ENCODE measurements at places on chromosomes 5 and 9.

DNA sequence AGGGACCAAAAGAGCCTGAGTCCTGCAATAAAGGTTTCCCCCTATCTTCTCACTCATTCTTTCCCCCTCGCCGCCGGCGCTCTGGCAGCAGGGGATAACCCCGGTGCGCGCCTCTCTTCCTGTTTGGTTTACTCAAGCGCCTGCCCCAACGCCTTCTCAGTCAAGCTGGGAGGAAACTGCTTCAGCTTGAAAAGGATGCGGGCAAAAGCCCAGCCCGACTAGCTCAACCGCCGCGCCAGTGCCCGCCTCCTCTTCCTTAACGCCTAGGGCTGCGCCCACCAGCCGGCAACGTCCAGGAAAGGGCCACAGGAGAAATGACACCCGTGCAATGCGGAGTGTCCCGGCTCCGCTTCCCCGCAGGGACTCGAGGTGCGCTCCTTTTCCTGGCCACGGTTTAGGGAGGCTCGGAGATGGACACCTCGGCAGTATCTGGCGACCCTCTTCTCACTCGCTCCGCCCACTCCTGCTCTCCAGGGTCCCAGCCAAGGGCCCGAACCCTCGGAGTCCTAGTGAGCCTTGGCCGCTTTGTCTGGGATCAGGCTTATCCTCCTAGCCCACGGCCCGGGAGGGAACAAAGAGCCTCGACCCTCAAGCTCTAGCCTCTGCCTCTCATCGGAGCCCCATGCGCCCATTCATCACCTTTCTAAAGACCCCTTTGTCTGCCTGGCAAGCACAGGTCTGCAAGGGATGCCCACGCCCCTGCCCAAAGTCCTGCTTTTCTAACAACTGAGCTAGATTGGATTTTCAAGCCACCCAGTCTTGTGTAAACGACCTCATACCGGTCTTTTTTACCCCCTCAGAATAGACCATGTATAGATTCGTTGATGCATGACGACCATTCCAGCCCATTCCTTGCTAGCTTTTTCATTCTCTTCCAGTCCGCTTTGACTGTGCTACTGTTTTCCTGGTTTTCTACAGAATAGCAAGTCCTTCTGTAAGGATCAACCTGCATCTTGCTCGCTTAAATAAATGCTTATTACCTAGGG, 2.0 kb downstream of the ST8SIA4 start:
- peak; percentile 78 for DNase-seq

GRCh38 chr9:114238891-114239875, 83.7 kb upstream of the ORM1 start:
- no peak for DNase-seq

GRCh38 chr9:131277910-131278701, 1.8 kb upstream of the FAM78A start:
- peak; percentile 68 for DNase-seq

- no peak for DNase-seq
Measured at GRCh38 chr9:38360839-38361472, 31.5 kb upstream of the ALDH1B1 start.

GRCh38 chr5:41754857-41755256, 115.4 kb downstream of the OXCT1 start:
- DNase-seq: no peak

GRCh38 chr5:168186289-168187074, 105.0 kb upstream of the WWC1 start:
- DNase-seq: no peak

DNA sequence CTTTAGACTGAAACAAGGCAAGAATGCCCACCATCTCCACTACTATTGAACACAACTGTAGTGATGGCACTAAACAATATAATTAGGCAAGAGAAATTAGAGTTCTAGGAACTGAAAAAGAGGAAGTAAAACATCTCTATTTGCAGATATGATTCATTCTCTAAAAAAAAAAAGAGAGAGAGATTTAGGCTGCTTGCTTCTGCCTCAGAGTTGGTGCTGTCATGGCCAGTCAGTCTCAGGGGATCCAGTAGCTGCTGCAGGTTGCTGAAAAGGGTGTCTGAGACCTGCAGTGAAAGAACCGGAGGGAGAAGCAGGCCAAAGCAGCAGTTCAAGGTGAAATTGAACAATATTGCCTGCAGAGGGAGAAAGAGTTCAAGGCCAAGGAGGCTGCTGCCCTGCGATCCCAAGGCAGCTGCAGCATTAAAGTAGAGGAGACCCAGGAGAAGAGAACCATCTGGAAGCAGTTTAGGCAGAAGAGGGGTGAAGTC, 72.5 kb downstream of the AP3B1 start:
- DNase-seq: no peak

DNA sequence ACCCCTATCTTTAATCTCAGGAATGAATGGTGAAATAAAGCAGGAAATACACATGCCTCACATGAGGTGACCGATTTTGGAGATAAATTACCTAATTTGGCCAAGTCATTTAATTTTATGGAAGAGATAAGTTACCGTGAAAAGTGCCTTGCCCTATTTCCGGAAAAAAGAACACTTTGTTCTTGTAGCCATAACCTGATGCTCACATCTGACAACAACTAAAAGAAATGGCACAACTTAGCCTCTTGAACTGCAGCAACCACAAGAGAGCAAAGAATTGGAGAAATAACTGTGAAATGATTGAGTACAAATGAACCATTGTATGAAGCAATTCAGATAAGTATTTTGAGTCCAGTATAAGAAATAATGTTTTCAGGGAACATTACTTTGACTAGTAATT, 628.1 kb upstream of the TYRP1 start:
- no peak for DNase-seq

DNA sequence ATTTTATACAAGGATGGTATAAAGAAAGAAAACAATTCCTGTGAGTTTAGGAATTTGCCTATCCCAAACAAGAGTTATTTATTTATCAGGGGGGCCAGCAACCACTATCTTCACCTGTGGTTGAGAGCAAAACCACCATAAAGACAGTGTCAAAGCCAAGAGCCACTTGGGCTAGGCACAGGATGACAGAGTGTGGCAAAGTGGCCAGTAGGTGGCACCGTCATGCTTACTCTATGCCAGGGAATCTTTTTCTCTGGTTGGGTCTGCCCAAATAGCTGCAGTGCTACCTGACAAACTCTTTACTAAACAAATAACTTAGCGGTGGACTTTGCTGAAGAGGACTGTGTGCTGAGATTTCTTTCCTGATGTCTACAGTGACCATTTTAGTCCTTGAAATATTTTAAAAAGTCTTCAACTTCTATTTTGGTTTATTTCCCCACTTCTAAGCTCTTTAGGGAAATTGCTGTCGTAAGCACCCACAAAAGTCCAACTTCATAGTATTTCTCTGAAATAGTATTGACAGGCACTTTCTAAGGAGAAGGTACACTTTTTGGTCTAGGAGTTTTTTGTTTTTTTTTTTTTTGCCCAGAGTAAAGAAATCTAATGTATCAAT, 285.0 kb downstream of the RFX3 start:
- peak; percentile 12 for DNase-seq

DNA sequence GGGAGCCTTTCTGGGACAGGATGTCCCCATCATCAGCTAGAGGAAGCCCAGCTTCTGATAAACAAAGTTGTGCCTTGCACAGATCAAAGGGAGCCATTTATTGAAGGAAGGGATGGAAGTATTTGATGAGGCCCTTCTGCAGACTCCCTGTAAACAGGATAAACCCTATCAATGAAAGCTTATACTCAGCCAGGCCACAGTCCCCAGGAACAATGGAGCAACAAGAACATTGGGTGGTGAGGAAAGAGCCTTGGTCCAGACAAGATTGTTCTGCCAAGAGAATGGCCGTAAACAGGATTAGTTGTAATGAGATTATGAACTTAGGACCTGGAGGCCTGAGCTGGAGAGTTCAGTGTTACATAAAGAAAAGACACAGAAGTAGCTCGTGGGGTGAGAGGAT, 40.5 kb upstream of the LIFR start:
- no peak for DNase-seq

GRCh38 chr9:102569436-102569835, 425.7 kb upstream of the CYLC2 start:
- DNase-seq: no peak

- no peak for DNase-seq
Measured at GRCh38 chr9:101727612-101728524, 10.6 kb downstream of the GRIN3A start.

GRCh38 chr5:37619353-37619752, 220.5 kb downstream of the GDNF start:
- DNase-seq: no peak

- no peak for DNase-seq
Measured at GRCh38 chr5:176151281-176151680, 86.9 kb upstream of the SIMC1 start.

DNA sequence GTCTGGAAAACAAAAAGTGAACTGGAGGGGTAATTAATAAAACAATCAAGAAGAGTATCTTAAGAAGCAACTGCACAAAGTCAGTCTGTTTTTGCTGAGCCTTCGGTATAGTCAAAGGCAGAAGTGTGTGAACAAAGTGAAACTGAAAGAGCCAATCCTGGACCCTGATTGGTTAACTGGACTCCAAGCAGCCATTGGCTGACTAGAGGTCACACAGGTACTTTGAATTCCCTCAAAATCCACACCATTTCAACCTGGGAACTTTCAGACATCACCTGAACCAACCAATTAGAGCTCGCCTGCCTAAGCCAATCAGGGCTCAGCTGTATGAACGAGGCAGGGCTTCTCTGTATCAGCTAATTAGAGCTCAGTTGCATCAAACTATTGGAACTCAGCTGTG, 286.7 kb downstream of the TLE4 start:
- DNase-seq: no peak

- DNase-seq: no peak
Measured at GRCh38 chr9:22156586-22156985, 147.5 kb upstream of the CDKN2B start.

DNA sequence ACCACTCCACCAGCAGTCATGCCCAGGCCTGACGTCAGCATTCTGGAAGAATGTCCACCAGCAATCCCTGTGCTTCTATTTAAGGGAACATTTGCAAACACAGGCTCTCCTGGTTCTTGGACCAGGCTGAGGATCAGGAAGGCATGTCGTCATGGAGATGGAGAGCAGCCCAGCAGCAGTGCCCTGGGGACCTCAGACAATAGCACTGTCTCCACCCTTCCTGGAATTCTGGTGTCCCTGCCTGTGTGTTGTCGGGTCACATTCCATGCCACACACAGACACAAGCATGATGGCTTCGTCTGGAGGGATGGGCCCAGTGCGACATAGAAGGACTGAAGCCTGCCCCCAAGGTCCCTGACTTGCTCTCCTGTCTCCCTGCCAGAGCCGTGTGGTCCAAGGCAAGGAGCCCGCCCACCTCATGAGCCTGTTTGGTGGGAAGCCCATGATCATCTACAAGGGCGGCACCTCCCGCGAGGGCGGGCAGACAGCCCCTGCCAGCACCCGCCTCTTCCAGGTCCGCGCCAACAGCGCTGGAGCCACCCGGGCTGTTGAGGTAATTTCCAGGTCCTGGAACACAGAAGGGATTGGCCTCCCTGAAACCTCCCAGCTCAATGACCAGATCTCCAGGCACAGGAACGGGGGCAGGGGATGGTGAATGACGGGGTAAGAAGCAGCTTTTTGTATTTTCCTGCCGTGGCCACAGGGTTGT, 43.8 kb downstream of the STOM start:
- DNase-seq: no peak

DNA sequence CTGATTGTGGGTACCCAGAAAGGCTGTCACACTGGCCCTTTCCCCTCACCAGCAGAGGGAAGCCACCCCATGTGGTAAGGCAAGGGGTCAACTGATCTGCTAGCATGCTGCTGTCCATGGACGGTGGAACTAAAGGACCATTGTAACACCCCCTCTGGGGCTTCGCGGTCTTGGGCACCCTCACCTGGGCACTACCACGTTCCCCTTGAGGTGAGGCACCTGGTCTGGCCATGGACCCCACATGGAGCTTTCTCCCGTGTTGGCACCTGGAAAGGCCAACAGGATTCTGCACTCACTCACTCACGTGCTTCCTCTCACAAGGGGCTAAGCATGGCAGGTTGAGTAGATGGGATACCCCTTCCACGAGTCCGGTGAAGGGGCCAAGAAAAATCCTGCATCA, 72.0 kb upstream of the RFX3 start:
- DNase-seq: no peak

- DNase-seq: no peak
Measured at GRCh38 chr9:136803551-136804508, 3.9 kb upstream of the RABL6 start.

DNA sequence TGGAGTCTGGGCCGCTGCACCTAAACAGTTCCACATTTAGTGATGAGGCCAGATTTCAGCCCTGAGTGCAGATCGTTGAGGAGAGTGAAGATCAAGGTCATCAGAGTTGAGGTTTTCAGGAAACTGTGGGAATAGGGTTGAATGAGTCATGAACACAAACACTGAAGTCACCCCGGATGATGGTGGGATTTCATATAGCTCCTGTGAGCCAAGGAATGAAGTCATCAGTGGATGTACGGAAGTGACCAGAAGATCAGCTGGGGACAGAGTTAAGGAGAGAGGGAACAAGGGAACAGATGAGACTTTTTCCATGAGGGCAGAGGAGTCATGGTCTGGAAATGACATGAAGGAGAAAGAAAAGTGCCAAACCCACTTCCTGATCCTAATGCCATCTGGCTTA, 36.5 kb downstream of the PALM2AKAP2 start:
- DNase-seq: no peak

DNA sequence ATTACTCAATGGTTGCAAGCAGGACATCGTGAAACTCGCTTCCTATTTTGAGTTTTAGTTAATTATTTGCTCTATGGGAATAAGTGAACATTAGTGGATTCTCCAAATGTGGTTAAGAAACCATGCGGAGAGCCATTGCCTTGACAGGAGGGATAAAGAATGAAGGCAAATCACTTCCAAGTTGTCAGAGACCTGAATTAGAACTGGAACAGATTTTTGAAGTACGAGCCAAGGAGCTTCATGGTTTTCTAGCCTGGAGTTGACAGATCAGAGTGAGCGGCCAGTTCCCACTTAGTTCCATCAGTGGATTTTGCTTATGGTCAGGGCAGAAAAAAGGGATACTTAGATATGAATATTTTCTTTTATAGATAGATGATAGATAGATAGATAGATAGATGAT, 171.4 kb upstream of the CDH10 start:
- DNase-seq: no peak

DNA sequence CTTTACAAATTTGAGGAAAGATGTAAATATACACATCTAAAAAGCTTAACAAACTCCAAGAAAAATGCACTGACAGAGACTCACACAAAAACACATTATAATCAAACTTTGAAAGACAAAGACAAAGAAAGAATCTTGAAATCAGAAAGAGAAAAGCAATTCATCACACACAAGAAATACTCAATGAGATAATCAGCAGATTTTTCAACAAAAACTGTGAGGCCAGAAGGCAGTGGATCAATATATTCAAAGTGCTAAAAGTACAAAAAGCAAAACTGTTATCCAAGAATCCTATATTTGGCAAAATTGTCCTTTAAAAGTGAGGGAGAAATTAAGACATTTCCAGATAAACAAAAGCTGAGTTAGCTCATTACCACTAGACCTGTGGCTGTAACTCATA, 6.1 kb downstream of the TPD52L3 start:
- no peak for DNase-seq

Data from activated CD4-positive, alpha-beta T cell treated with anti-CD3 and anti-CD28 coated beads, Interleukin-2, amount 50 U/mL, for 24 hours (primary cell).